Hepatocyte (in vitro differentiated cells): ENCODE measurements at places on chromosomes 16 and 17. TPM values are rescaled to one million over a fixed set of nuclear protein-coding genes. Genes with fewer than 3 reads are reported as not detected.

- peak overlapping the region; percentile 97 for H3K27ac ChIP-seq
- no peaks in the 10 kb centered on the region for H3K36me3 ChIP-seq
- H3K27me3 ChIP-seq = no peaks in the 10 kb centered on the region
- peaks cover 45% of the 10 kb centered on the region for H3K4me1 ChIP-seq
- DNase-seq = peak; percentile 64
Measured at GRCh38 chr17:7886227-7887037, 2.2 kb upstream of the CHD3 start.

DNA sequence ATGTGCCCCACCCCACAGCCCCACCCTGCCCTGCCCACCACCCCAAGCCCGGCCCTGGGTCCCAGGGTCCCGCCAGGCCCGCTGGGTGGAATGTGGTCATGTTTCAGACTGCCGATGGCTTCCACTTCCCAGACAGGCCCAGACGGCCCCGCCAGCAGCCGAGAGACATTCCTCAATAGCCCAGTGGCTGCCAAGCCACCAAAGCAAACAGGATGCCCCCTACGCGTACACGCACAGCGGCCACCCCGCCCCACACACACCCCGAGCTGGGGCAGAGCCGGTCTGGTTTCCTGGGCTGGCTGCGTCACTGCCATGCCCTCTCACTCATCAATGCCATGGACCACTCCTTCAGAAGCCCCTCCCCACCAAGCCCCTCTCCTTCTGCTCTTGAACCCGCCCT lies 1.2 kb upstream of the KRT17 start:
- DNase-seq = no peak
- H3K36me3 ChIP-seq = no peaks in the 10 kb centered on the region
- no peak overlapping the region for H3K27ac ChIP-seq
- H3K4me3 ChIP-seq = no peak overlapping the region
- H3K27me3 ChIP-seq = no peaks in the 10 kb centered on the region

ALDOC gene
- 31.8 and 34.5 TPM in 2 replicates for total RNA-seq

SDR42E2 gene
- total RNA-seq = not detected in 2 replicates

DNA sequence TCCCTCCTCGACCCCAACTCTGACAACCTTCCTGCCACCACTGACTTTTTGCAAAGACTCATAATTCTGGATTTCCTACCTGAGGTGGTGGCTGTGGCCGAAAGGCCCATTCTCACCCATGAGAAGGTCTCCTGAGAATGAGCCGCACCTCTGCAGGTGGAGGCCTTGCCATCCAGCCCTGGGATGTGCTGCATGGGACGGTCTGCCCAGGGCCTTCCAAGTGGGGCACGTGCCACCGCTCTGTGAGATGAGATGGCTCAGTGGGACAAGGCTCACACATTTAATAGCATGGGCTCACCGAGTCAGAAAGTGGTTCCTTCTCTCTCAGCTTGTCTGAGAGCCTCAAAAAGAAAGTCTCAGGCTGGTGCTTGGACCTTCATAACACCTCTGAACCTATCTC lies 112.8 kb downstream of the AMFR start:
- H3K27ac ChIP-seq = no peak overlapping the region
- no peak for DNase-seq
- no peaks in the 10 kb centered on the region for H3K4me1 ChIP-seq
- no peak overlapping the region for H3K4me3 ChIP-seq
- peaks cover 5% of the 10 kb centered on the region for H3K27me3 ChIP-seq
